ENCODE measurements at places on chromosomes 6 and 20. TPM values are rescaled to one million over a fixed set of nuclear protein-coding genes. Genes with fewer than 3 reads are reported as not detected.

DNA sequence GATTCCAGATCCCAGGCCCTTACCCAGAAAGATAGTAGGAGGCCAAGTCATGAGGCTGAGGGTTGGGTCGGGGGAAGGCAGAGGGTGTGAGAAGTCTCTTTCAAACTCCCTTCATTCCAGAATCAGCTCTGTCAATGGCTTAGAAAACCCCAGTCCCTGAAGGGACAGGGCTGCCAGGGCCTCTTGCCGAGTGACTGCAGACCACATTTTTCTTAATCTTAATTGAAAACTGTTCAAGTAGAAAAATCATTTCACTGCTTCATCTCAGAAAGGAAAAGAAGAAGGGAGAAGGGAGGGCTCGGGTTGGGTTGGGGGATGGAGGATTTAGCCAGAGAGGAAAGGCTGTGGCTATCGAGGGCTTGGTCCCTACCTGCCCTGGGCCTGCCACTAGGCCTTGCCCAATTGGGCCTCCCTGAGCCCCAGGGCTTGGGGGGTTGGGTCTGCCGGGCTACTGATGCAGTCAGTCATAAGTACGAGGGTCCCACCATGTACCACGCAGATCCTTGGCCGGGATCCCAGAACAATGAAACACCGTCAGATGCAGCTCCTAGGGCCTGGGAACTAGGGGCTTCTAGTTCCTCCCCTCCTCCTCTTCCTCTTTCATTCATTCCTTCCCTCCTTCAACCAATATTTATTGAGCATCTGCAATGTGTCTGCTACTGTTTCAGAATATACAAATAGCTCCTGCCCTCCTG is 44.0 kb upstream of the CTNNBL1 start:
- DNase-seq: no peak

GRCh38 chr20:62782893-62783278 is 13.4 kb upstream of the MRGBP start:
- no peak for DNase-seq

DNA sequence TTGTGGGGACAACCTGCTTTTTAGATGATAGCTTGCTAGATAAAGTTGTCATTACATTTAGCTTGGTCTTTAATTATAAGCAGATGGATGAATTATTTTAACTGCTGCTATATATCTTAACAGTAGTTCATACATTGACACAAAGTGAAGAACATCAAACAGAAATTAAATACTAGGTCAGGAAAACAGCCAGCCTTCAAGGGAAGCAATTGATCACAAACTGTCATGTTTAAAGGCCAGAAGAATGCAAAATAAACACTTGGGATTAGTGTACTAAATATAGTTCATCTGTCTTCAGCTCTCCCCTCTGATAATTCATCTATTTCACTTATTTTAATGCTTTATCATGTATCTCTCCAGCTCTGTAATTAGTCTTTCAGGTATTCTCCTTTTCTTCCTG is 225.1 kb upstream of the FERMT1 start:
- no peak for DNase-seq

DNA sequence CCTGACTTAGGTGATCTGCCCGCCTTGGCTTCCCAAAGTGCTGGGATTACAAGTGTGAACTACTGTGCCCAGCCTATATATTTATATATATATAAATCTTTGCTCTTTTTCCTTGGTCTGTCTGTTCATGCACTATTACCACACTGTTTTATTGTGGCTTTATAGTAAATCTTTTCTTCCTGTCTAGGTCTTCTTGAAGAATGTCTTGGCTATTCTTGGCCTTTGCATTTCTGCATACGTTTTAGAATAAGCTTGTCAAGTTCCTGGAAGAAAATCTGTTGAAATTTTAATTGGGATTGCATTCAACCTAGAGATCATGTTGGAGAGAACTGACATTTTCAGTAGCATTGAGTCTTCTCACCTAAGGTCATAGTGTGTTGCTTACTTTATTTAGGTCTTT is 37.1 kb downstream of the MYO6 start:
- DNase-seq: no peak

- no peak for DNase-seq
Measured at GRCh38 chr6:55108134-55109130, 65.9 kb upstream of the HCRTR2 start.

Gene GPR6
- total RNA-seq: not detected

Gene FBXL4
- 34.5 TPM for total RNA-seq

Gene HTR1E
- total RNA-seq: not detected
